Activated naive CD4-positive, alpha-beta T cell (primary cell): ENCODE measurements at places on chromosomes 5 and 9.

DNA sequence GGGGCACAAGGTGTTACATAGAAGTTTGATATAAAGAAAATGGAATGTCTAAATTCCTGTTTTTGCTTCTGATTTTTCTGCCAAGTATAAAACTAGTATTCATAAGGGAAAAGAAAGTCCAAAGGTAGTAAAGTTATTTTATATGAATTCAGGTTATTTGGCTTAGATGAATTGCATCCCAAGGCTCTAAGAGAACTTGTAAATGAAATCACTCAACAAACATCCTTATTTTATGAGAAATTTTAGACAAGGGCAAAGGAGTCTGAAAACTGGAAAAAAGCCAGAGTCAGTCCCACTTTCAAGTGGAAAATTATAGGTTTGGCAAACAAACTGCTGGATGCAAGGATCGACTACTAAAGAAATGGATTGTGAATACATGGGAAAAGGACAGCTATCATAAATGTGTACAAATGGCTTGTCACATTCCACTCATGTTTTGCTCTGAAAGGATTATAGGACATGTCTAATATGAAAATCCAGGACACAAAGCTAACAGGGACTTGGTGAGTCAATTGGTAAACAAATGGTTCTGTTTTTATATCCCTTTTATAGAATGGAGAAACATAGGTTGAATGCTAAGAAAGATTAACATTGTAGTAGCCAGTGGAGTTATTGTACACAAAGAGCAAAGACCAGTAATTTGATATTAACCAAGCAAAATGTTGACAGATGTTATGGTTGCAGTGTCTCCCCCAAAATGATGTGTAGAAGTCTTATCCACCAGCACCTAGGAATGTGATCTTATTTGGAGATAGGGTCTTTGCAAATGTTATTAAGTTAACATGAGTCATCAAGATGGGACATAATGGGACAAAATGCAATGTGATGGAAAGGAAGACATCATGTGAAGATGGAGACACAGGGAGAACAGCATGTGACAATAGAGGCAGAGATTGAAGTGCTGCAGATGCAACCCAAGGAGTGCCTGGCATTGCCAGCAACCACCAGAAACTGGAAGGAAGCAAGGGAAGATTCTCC is 495.7 kb downstream of the TLE1 start:
- no peak for DNase-seq

DNA sequence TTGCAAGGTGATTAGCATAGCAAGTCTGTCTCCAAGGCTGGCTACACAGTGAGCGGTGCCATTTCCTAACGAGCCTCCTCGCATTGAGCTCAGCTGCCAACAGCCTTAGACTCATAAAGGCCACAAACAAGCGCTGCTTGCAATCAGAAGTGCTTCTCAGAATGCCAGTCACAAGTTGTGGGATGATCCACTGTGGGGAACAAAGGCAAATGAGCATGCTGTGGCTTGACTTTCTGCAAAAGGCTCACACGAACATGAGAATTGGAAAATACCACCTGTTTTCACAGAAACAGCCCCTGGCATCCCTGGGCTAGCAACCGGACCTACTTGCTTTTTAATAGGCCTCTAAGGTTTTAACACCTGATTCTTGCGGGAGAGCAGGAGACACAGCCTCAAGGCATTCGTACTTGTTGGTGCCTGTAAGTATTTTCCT is 215.5 kb downstream of the FANCC start:
- no peak for DNase-seq

GRCh38 chr5:146000072-146000471 is 63.7 kb downstream of the SH3RF2 start:
- DNase-seq = no peak

DNA sequence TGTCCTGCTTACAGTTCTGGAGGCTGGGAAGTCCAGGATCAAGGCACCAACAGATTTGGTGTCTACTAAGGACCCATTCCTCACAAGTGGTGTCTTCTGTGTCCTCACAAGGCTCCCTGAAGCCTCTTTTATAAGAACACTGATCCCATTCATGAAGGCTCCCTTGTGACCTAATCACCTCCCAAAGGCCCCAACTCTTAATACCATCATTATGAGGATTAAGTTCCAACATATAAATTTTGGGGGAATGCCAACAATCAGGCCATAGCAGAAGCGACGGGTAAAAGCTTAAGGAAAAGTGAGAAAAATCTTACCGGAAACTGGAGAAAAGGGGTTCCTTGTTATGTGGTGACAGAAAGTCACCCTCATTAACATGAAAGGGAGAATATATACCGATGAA is 11.2 kb downstream of the CTNNAL1 start:
- no peak for DNase-seq

DNA sequence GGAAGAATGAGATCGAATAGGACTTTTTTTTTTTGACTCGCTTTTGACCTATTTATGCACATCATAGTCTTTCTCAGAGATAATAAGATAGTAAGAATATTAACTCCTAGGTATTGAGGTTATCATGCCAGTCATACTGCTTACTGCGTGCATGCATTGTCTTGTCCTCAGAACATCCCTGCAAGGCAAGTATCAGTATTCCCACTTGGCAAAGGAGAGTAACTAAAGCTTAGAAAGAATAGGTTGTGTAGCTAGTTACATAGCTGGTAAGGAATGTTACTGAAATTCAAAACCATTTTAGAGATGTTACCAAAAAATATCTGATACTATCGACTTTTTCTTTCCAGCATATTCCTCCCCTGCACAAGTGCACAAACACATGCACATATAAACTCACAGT is 296.1 kb upstream of the CLINT1 start:
- DNase-seq = no peak

GRCh38 chr5:43889233-43889632 is 286.3 kb downstream of the NNT start:
- no peak for DNase-seq

DNA sequence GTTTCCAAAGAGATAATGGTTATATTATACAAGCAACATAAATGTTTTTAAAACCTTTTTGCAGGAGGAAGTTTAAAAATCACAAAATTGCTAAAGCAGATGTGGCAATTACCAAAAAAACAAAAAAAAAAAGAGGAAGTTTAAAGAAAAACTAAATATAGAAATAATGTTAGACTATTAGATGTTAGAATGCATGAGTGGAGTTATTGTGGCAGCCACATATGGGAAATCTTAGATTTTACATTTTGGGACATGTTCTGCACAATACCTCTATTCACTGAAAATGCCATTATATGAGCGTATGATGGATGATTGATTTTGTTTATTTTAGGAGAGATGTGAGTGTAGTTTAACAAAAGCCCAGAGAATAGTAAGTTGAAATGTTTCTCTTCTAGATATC is 31.2 kb upstream of the DTWD2 start:
- DNase-seq = no peak

DNA sequence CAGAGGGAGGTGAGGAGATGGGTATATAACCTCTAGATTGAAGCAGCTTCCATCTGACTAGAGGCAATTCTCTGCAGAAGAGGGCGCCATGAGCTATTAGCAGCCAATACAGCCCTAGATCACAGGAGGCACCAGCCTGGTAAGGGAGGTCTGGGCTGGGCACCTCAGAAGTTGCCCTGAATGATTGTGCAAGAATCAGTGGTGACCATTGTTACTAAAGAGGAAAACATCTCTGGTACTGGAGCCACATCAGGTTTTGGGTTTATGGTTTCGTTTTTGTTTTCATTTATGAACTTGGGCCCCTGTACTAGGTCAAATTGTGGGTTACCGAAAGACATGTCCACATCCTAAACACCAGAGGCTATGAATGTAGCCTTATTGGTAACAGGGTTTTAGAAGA is 342.0 kb downstream of the MLLT3 start:
- no peak for DNase-seq

- DNase-seq = no peak
Measured at GRCh38 chr5:5278815-5279381, 138.8 kb downstream of the ADAMTS16 start.

GRCh38 chr9:129359916-129360536 is 182.0 kb upstream of the IER5L start:
- no peak for DNase-seq

DNA sequence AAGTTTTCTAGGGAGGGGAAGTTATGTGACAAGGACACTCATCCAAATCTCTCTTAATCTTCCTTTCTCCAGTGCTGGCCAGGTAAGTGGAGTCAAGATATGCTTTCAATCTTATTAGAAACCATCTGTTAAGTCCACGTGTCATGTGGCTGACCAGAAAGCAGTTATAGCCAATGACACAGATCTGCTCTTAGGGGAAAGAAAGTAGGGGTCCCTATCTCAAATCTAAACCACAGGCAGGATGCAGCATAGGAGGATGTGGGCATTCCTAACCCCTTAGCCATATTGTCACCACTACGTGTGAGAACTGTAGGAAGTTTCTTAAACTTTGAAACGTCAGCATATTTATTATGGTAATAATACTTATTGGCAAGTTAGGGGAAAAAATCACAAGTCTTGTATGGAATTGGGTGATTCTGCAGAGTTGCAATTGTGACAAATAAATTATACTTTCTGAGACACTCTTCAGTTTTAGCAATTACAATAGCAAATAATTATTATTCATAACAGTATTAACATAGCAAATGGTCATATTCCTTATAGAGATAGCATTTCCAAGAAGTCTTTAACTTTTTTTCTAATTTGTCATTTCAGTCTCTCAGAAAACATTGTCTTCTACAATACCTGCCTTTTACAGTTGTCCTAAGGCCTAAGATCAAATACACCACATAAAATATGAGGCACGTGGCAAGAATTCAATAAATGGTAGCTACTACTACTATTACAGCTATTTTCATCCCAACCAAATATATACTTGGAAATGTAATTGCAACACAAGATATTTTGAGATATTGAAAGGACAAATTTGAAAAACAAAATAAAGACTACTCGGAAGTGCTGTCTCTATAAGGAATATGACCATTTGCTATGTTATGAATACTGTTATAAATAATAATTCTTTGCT is 236.9 kb downstream of the PDE4D start:
- DNase-seq = no peak

DNA sequence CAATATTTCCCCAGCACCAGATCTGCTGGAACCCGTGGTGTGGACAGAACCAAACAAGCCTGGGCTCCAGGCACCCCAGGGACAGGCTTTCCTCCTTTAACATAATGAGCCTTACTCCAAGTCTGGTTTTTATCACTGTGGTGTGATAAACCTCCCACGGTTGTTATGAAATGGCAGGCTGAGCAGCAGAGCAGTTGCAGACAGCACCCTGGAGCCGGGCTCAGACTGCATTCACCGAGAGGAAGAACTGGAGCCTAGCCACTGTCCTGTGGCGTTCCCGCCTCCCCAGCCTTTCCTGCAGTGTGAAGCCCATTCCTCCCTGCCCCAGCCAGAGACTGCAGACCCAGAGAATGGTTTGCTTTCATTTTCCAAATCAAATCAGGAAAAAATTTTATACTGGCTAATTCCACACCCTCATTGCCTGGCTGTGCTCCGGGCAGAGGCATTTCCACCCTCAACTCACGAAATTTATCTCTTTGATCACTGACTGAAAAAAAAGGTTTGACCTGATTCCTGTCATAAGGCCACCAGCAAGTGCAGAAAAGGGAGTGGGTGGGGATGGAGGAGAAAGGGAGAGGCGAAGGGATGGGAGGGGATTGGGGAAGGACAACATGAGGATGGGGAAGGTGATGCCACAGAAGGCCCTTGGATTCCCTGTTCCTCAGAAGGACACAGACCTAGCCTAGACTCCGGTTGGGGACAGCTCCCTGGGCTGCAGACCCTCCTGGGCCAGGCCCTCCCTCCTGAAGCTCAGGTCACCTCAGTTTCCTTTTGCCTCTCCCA is 18.9 kb downstream of the IPPK start:
- DNase-seq = no peak

DNA sequence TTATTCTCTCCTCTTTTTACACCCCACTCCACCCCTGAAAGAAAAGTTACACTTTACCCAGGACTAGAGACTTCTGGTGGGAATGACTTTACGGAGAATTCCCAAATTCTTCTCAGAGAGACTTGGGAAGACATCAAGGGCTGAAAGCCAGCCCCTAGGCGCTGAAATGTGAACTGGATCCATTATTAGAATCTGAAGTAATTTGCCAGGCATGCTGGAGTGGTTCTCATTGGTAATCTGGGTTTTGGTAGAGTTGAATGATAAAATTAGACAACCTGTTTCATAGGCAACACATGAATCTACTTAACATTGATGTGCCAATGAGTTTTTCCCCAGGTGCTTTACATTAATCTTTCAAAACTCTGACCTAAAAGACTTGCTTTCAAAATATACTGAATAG is 324.8 kb downstream of the ADAMTS6 start:
- no peak for DNase-seq

GRCh38 chr5:67253911-67254310 is 57.3 kb upstream of the CD180 start:
- DNase-seq = no peak

DNA sequence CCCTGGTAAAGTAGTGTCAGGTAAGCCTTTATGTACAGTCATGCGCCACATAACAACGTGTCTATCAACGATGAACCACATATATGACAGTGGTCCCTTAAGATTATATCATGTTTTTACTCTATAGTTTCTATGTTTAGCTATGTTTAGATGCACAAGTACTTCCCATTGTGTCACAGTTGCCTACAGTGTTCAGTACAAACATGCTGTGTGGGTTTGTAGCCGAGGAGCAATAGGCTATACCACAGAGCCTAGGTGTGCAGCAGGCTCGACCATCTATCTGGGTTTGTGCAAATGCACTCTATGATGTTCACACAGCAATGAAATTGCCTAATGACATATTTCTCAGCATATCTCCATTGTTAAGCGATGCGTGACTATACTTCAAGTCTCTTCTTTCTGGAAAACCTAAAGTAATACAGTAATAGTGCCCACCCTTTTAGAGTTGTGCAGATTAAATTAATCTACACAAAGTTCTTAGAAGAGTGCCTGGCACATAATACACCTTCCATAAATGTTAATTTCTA is 295.9 kb downstream of the ARHGAP26 start:
- no peak for DNase-seq

DNA sequence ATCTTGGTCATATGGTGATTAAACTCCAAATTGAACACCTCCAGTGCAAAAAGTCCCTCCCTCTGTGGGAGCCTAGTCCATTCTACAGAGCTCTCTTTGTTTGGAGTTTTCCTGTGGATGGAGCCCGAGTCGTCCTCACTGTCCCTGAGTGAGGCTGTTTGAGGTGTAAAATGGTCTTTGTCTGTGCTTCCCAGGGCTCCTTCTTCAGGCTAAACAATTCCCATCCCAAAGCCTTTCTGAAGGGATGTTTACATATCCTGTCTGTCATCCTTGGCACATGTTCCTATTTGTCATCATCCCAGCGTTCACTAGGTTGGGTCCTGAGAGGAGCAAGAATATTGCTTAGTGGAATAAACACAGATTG is 68.9 kb downstream of the COL27A1 start:
- DNase-seq = no peak

- DNase-seq = no peak
Measured at GRCh38 chr9:83636813-83637212, 13.9 kb downstream of the IDNK start.

DNA sequence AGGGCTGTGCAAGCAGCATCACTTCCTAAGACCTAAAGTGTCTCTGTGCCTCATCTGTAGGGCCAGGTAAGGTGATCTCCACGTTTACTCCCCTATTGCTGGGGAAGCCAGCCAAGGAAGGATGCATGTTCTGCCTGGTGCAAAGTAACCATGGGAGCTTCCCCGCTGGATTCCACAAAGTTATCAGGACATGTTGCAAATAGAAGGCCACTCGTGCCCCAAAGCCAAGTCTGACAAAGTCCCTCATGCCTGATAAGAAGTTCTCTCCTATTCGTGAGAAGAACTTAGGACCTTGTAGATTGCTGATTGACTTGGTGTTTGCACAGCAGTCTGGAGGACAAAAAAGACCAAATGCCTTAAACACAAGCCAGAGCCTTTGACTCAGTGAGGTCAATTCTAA is 81.5 kb downstream of the FAM114A2 start:
- no peak for DNase-seq

GRCh38 chr9:34907044-34907443 is 51.0 kb upstream of the PHF24 start:
- no peak for DNase-seq
